ENCODE measurements at places on chromosomes 11 and 22.

- H3K4me1 ChIP-seq: peaks cover 26% of the 10 kb centered on the region
- H3K36me3 ChIP-seq: no peaks in the 10 kb centered on the region
- H3K27me3 ChIP-seq: no peaks in the 10 kb centered on the region
- H3K4me3 ChIP-seq: peak overlapping the region; percentile 70
Observed at GRCh38 chr22:26673486-26673885, 16.1 kb downstream of the MIAT start.

GRCh38 chr11:63916837-63917691 is at the start of gene RCOR2:
RCOR2 (minus strand) TSS chr11:63917164; CDS start chr11:63916456, 708 bp downstream.
- no peaks in the 10 kb centered on the region for H3K36me3 ChIP-seq
- peak; percentile 85 for DNase-seq
- peak within 1 kb of the TSS; percentile 92 for H3K27ac ChIP-seq
- H3K4me1 ChIP-seq: peaks cover 23% of the 10 kb centered on the region

DNA sequence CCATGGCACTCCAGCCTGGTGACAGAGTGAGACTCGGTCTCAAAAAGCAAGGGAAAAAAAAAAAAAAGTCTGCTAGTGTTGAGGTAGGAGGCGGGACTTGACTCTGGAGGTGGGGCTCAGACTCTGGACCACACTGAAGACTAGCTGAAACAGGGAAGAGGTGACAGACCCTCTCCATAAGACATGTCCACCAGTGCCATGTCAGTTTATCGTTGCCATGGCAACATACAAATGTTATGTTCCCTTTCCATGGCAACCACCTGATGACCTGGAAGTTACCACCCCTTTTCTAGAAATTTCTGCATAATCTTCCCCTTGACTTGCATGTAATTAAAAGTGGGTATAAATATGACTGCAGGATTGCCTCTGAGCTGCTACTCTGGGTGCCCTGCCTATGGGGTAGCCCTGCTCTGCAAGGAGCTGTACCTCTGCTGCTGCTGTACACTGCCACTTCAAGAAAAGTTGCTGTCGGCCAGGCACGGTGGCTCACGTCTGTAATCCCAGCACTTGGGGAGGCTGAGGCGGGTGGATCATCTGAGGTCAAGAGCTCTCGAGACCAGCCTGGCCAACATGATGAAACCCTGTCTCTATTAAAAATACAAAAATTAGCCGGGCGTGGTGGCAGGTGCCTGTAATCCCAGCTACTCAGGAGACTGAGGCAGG is 55.1 kb downstream of the KIAA1671 start:
- DNase-seq: no peak
- H3K27me3 ChIP-seq: no peaks in the 10 kb centered on the region
- no peak overlapping the region for H3K4me3 ChIP-seq

GRCh38 chr11:125100136-125100535 is 11.3 kb downstream of the TMEM218 start:
- no peaks in the 10 kb centered on the region for H3K4me1 ChIP-seq
- no peak overlapping the region for H3K27ac ChIP-seq
- H3K36me3 ChIP-seq: peaks cover 7% of the 10 kb centered on the region
- no peaks in the 10 kb centered on the region for H3K27me3 ChIP-seq

GRCh38 chr11:93525601-93526345 is 17.4 kb downstream of the SMCO4 start:
- no peaks in the 10 kb centered on the region for H3K36me3 ChIP-seq
- no peaks in the 10 kb centered on the region for H3K27me3 ChIP-seq
- no peak for DNase-seq
- H3K4me1 ChIP-seq: peaks cover 13% of the 10 kb centered on the region
- H3K4me3 ChIP-seq: no peak overlapping the region
- no peak overlapping the region for H3K27ac ChIP-seq

- no peak overlapping the region for H3K27ac ChIP-seq
- H3K27me3 ChIP-seq: no peaks in the 10 kb centered on the region
- DNase-seq: no peak
- H3K4me1 ChIP-seq: peaks cover 6% of the 10 kb centered on the region
- H3K36me3 ChIP-seq: no peaks in the 10 kb centered on the region
Observed at GRCh38 chr11:45887587-45887986, 2.1 kb downstream of the MAPK8IP1 start.

- H3K4me3 ChIP-seq: no peak overlapping the region
- no peak for DNase-seq
- no peaks in the 10 kb centered on the region for H3K36me3 ChIP-seq
- no peaks in the 10 kb centered on the region for H3K4me1 ChIP-seq
Observed at GRCh38 chr11:75853971-75854370, 39.0 kb downstream of the UVRAG start.

GRCh38 chr11:113457784-113458183 is 17.4 kb downstream of the DRD2 start:
- H3K4me1 ChIP-seq: no peaks in the 10 kb centered on the region
- no peak for DNase-seq
- H3K27me3 ChIP-seq: no peaks in the 10 kb centered on the region
- no peak overlapping the region for H3K27ac ChIP-seq
- H3K4me3 ChIP-seq: no peak overlapping the region
- no peaks in the 10 kb centered on the region for H3K36me3 ChIP-seq

DNA sequence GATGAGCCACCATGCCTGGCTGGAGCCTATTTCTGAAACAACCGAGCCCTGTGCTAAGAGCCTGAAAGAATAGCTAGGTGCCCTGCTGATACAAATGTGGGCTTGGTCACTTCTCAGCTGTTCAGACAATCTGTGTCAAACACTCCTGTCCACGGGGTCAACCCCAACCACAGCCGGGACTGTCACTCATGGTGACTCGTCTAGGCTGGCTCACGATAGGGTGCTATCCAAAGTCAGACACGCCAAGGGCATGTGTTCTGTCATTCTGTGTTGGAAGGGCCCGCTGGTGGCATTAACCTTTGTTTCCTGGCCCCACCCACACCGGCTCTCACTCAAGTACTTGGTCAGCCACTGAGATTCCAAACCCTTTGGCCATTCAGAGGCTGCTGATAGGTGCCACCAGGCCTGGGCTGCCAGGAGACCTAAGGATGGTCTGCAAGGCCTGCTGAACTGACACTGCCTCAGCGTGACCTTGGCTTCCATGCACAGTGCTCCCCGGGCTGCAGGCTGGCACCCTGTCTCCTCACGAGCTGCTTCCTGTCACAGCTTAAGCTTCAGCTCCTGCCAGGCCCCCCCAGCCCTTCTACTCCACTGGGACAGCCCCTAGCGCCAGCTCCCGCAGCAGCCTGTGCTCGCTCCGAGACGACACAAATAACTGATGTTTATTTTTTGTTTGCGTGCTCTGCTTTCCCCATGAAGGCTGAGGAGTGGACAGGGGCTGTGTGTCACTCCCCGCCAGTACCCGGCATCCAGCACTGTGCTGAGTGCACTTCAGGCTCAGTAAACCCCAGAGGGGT is 14.2 kb upstream of the CDC42BPG start:
- H3K27ac ChIP-seq: peak overlapping the region; percentile 88
- DNase-seq: no peak
- peaks cover 32% of the 10 kb centered on the region for H3K36me3 ChIP-seq

DNA sequence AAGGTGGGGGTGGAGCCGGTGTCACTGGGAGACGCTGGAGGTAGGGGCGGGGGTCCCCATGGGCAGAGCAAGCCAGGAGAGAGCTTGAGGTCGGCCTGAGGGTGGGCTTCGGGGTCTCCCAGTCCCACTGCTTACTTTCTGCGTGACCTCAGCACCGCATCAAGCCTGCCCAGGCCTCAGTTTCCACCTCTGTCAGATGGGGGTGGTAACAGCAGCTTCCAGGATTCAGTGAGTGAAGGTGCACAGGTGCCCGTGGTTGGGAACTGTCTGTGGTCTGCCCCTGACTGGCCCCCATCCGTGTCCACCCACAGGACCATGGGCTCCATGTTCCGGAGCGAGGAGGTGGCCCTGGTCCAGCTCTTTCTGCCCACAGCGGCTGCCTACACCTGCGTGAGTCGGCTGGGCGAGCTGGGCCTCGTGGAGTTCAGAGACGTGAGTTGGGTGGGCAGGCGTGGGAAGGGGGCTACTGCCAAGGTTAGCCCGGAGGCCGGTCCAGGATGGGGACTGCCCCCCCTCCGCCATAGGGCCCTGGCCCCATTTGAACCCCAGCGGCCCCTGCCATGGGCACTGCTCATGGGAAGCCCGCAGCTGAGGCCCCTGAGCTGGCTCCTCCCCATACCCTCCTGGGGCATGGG is 2.2 kb downstream of the TCIRG1 start:
- H3K27me3 ChIP-seq: no peaks in the 10 kb centered on the region
- peak overlapping the region; percentile 63 for H3K4me3 ChIP-seq
- no peak for DNase-seq
- H3K4me1 ChIP-seq: peaks cover 14% of the 10 kb centered on the region
- H3K36me3 ChIP-seq: peaks cover 28% of the 10 kb centered on the region
- H3K27ac ChIP-seq: peak overlapping the region; percentile 90

DNA sequence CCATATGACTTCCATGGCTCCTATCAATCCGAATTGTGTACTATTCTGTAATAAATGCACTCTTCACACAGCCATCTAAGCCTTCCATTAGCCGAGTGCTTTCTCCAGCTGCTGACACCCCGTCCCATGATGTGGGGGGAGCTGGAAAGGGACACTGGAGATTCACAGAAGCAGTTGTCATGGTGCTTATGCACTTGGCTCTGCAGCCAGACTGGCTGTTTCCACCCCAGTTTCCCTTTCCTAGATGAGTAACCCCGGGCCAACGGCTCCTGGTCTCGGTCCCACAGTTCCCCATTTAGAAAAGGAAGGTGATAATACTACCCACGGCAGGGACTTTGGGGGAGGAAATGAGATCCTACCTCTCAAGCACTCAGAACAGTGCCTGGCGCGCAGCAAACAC is 244.9 kb upstream of the SYN3 start:
- no peak overlapping the region for H3K4me3 ChIP-seq
- H3K36me3 ChIP-seq: no peaks in the 10 kb centered on the region
- no peaks in the 10 kb centered on the region for H3K4me1 ChIP-seq
- H3K27ac ChIP-seq: no peak overlapping the region

GRCh38 chr11:25602959-25603358 is 729.0 kb upstream of the ANO3 start:
- no peak overlapping the region for H3K4me3 ChIP-seq
- H3K27me3 ChIP-seq: no peaks in the 10 kb centered on the region
- no peaks in the 10 kb centered on the region for H3K4me1 ChIP-seq
- no peak overlapping the region for H3K27ac ChIP-seq

GRCh38 chr11:70769106-70769505 is 370.8 kb downstream of the CTTN start:
- no peak overlapping the region for H3K27ac ChIP-seq
- DNase-seq: no peak
- H3K4me3 ChIP-seq: no peak overlapping the region
- H3K27me3 ChIP-seq: no peaks in the 10 kb centered on the region
- no peaks in the 10 kb centered on the region for H3K4me1 ChIP-seq

- no peak for DNase-seq
- H3K4me1 ChIP-seq: peaks cover 13% of the 10 kb centered on the region
- peak overlapping the region; percentile 43 for H3K27ac ChIP-seq
- H3K27me3 ChIP-seq: no peaks in the 10 kb centered on the region
- no peak overlapping the region for H3K4me3 ChIP-seq
- no peaks in the 10 kb centered on the region for H3K36me3 ChIP-seq
Observed at GRCh38 chr11:20008190-20008870, 151.9 kb downstream of the DBX1 start.

- H3K4me1 ChIP-seq: peaks cover 29% of the 10 kb centered on the region
- peaks cover 4% of the 10 kb centered on the region for H3K36me3 ChIP-seq
- peak; percentile 84 for DNase-seq
Observed at GRCh38 chr22:25153961-25154666, 45.5 kb upstream of the CRYBB3 start.

All from ascending aorta (tissue), 2 donors.